Stimulated activated CD8-positive, alpha-beta memory T cell treated with anti-CD3 and anti-CD28 coated beads, Interleukin-4, amount 100 ng/mL, for 4 hours (primary cell): ENCODE measurements at places on chromosomes 6 and 20.

DNA sequence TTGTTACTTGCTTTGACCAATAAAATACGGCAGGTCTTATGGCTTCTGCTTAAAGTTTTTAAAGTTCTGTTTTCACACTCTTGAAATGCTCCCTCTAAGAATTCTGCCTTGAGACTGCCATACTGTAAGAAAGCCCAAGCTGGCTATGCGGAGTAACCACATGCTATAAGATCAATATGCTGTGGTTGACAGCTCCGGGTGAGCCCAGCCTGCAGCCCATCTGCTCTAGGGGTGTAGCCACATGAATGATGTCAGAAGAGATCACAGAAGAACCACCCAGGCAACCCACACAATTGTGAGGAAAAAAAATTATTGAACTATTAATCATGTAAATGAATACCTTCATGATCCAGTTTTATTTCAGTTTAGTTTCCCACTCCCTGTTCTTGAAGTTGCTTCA, 26.1 kb upstream of the SH3BGRL2 start:
- DNase-seq, result no peak

- no peak for DNase-seq
These were observed 61.7 kb upstream of the EYA4 start for GRCh38 chr6:133179481-133179880.

GRCh38 chr6:130447374-130447773, 81.6 kb downstream of the TMEM200A start:
- no peak for DNase-seq

- DNase-seq, result no peak
These were observed 107.4 kb upstream of the MAP7 start for GRCh38 chr6:136657666-136658065.

- DNase-seq, result no peak
These were observed 19.0 kb upstream of the MLN start for GRCh38 chr6:33822575-33823395.

DNA sequence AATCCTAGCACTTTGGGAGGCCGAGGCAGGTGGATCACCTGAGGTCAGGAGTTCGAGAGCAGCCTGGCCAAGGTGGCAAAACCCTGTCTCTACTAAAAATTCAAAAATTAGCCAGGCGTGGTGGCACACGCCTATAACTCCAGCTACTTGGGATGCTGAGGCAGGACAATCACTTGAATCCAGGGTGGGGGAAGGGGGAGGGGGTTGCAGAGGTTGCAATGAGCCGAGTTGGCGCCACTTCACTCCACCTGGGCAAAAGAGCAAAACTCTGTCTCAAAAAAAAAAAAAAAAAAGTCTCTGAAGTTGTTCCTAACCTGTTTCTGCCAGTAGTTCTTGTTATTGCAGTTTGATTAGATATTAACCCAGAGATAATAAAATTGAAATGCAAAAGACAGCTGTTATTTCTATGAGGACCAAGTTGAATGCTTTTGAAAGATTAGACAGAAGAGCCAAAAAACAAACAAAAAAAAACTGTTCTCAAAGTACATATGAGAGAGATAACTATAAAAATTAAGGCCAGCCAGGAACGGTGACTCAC, 22.6 kb downstream of the PIGU start:
- no peak for DNase-seq

DNA sequence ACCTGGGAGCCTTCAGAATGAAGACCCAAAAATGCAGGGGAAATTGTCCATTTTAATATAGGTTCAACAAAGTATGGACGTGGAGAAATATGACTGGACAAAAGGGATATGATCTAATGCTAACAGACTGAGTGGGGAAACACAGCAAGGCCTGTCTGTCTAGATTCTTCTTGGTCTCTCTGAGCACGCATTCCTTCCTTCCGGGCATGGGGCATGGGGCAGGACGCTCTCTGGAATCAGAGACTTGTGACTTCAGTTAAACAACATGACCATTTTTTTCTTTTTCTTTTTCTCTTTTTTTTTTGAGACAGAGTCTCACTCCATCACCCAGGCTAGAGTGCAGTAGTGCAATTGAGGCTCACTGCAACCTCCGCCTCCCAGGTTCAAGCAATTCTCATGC, 31.9 kb downstream of the ZBTB2 start:
- no peak for DNase-seq

DNA sequence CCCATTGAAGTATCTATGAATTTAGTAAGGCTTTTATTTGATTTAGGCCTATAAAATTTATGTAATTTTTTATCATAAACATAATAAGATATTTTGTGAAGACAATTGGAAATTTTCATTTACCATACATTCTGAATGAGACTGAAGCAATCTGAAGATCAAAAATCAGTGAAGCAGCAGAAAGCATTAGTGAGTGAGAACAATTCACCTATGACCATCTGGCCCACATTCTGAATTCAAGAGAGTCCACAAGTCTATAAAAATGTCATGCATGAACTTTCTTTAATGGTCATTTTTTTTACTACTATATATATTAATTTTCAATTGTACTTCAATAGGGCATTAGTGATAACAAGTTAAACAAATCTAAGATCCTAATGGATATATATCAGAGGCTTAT, 1026.6 kb upstream of the MAP3K7 start:
- DNase-seq, result no peak
